Activated T-cell treated with anti-CD3 and anti-CD28 coated beads, Interleukin-2, amount 50 U/mL, for 72 hours (primary cell): ENCODE measurements at places on chromosomes 7 and 10. TPM values are rescaled to one million over a fixed set of nuclear protein-coding genes. Genes with fewer than 3 reads are reported as not detected.

- H3K27me3 ChIP-seq = no peaks in the 10 kb centered on the region
- no peak for DNase-seq
- peaks cover 2% of the 10 kb centered on the region for H3K36me3 ChIP-seq
- no peak overlapping the region for H3K27ac ChIP-seq
- H3K4me3 ChIP-seq = no peak overlapping the region
Measured at GRCh38 chr7:81003326-81003725, 84.5 kb upstream of the SEMA3C start.

GRCh38 chr7:158343526-158343925 is 244.1 kb downstream of the PTPRN2 start:
- no peaks in the 10 kb centered on the region for H3K27me3 ChIP-seq
- H3K27ac ChIP-seq = no peak overlapping the region

LIPA gene
- 19.5 TPM for total RNA-seq

NDUFB2 gene
- total RNA-seq = 78.0 TPM
